GM12878 (cell line): ENCODE measurements at places on chromosomes 5 and 9. TPM values are rescaled to one million over a fixed set of nuclear protein-coding genes. Genes with fewer than 3 reads are reported as not detected.

IL9 gene
- total RNA-seq: not detected in 2 replicates

DNA sequence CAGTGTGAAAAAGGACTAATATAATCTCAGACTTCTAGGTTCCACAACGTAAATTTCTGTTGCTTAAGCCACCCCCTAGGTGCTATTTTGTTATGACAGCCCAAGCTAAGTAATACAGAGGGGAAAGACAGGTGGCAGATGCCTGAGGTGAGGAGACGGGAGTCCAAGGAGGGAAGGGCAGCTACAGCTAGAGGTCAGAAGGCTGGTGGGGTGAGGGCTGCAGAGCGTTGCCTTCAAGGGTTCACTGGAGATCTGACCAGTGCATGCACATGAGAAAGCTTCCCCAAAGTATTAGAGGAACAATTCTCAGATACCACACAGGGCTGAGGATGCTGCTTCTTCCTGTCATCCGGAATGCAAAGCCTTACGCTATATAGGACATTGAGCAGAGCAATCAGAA, 104.7 kb upstream of the IRX4 start:
- no peaks in the 10 kb centered on the region for H3K4me1 ChIP-seq
- no peak overlapping the region for H3K27ac ChIP-seq
- no peak overlapping the region for H3K4me3 ChIP-seq
- no peak for DNase-seq

GRCh38 chr9:4769321-4770080, 23.2 kb upstream of the RCL1 start:
- no peak for DNase-seq
- H3K4me1 ChIP-seq: peaks cover 5% of the 10 kb centered on the region; the same call in 1 of the 2 replicates
- H3K4me3 ChIP-seq: no peak overlapping the region

GRCh38 chr9:99511723-99512122, 289.6 kb downstream of the SEC61B start:
- H3K4me3 ChIP-seq: no peak overlapping the region
- H3K36me3 ChIP-seq: no peaks in the 10 kb centered on the region
- no peaks in the 10 kb centered on the region for H3K27me3 ChIP-seq
- peaks cover 33% of the 10 kb centered on the region for H3K4me1 ChIP-seq

GRCh38 chr9:135660407-135660806, 2.7 kb upstream of the LCN9 start:
- no peak for DNase-seq
- H3K4me3 ChIP-seq: no peak overlapping the region
- no peaks in the 10 kb centered on the region for H3K27me3 ChIP-seq
- H3K4me1 ChIP-seq: no peaks in the 10 kb centered on the region
- H3K27ac ChIP-seq: no peak overlapping the region
- no peaks in the 10 kb centered on the region for H3K36me3 ChIP-seq
